H1 (cell line): ENCODE measurements at places on chromosomes 4 and X.

- no peak for DNase-seq
Observed at GRCh38 chr4:89836031-89836745, 773 bp downstream of the SNCA start.

GRCh38 chrX:100905620-100906019 is 23.1 kb downstream of the XKRX start:
- no peak for DNase-seq

- DNase-seq: no peak
Observed at GRCh38 chr4:179797738-179798137, 2355.5 kb upstream of the AGA start.

DNA sequence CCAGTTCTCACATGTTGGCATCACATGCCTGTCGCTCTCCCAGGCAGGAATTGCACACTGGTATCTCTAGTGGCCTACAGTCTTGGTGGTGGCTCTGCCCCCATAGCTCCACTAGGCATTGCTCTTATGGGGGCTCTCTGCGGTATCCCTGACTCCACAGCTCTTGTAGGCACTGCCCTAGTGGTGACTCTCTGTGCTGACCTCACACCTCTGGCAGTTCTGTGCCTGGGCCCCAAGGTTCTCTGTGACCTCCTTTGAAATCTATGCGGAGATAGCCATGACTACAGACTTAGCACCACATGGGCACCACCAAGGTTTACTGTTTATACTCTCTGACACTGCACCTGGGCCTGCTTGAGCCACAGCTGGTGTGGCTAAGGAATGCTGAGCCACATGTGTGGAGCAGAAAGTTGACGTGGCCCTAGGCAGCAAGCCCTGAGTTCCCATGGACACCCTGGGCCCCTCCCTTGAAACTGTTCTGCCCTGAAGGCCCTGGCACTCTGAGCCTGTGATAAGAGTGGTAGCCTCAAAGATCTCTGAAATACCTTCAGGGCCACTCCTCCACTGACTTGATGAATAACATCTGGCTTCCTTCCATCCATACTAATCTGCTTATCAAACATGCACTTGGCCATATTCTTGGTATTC is 8.0 kb downstream of the SLC9B1 start:
- DNase-seq: no peak

GRCh38 chr4:115944146-115944905 is 830.9 kb upstream of the NDST4 start:
- no peak for DNase-seq

GRCh38 chr4:172155838-172156345 is 342.7 kb downstream of the GALNTL6 start:
- no peak for DNase-seq

DNA sequence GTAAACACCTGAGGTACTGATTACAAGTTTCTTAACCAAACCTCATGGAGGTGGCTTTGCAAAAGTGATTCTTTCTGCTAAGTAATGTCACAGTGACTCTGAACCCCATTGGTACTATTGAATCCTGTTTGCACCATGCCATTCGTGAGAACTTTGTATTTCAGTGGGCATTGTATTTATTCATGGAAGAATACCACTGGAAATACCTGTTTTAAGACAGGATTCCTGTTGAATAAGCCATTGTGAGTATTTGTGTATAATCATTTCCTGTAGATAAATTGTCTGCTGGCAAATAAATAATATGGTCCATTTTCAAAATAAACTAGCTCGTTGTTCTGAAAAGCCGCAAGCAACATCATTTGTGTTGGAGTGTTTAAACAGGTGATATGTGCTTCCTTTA is 136.4 kb upstream of the GUCY1A1 start:
- no peak for DNase-seq

- peak; percentile 59 for DNase-seq
Observed at GRCh38 chrX:119067023-119067739, 5.6 kb upstream of the CT47C1 start.

DNA sequence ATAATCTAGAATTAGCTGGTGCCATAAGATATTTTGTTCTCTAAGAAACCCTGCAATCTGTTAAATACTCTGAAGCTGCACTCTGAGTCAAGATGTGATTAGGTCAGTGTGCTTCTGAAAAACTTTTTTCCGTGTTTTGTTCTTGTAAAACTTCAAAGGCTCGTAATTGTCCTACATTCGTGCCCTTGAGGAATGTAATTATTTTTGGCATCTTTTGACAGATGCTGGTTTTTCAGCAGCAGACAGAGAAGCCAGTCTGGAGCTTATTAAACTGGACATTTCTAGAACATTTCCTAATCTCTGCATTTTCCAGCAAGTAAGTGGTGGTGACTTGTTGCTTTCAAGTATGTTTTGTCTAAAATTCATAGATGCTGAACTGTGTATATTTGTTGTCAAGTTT is 36.8 kb upstream of the TADA2B start:
- DNase-seq: no peak

DNA sequence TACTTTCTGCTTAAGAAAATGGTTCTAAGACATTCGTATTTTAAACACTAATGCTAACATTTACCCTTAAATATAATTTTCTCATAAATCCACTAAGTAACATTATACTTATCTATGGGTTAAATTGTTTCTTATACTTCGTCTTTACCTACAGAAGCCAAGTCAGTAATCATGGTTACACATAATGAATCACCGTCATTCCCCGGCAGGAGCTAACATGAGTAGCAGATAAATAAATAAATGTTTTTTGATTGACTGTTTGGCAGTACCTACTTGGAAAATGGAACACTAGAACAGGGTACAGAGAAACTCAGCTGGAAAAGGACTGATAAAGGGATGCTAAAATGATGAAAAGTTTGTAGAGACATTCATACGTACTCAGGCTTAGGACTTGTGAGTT is 430.4 kb downstream of the ACTRT1 start:
- no peak for DNase-seq

GRCh38 chr4:42464550-42465094 is 67.3 kb downstream of the SHISA3 start:
- no peak for DNase-seq

DNA sequence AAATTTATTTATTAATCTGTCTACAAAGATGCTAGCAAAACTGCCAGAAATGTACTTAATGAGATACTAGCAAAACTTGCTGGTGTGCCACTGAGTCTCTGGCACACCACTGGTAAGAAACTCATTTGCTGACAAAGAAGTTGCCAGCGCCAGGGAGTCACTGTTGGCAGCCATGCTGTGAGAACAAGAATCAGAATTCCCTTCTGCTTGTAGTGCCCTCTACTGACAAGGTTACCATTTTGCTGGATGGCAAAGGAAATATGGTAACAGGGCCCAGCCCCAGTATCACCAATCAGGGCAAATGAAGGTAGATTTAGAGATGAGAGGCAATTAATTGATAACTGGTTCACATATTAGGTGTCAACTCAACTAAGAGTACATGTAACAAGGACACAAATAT is 750.1 kb upstream of the ADGRL3 start:
- no peak for DNase-seq

DNA sequence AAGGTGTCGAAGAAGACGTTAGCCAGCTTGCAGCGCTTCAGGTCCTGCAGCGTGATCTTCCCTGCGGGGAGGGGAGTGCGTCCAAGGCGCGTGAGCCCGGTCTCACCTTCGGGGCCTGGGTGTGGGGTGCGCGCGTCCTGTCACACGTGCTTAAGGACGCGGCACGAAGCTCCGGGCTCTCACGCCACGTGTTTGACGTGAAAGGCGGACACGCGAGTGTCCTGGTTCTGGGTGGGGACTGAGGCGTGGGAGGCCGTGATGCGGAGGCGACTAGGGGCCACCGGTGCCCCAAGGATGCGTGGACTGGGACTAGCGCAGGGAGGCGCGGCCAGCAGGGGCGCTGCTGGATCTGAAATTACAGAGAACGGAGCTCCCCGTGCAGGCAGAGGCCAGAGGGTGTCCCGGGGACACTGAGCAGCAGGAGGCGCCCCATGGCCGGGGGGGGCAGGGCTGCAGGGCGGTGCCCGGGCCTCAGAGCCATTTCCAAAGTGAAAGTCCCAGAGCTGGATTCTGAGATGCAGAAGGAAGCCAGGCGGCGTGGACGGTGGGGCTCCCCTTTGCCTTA is 20.3 kb upstream of the GTPBP6 start:
- no peak for DNase-seq

GRCh38 chrX:150268839-150269355 is 94.2 kb upstream of the MAMLD1 start:
- no peak for DNase-seq

GRCh38 chr4:84597450-84597849 is 14.5 kb downstream of the CDS1 start:
- DNase-seq: no peak

DNA sequence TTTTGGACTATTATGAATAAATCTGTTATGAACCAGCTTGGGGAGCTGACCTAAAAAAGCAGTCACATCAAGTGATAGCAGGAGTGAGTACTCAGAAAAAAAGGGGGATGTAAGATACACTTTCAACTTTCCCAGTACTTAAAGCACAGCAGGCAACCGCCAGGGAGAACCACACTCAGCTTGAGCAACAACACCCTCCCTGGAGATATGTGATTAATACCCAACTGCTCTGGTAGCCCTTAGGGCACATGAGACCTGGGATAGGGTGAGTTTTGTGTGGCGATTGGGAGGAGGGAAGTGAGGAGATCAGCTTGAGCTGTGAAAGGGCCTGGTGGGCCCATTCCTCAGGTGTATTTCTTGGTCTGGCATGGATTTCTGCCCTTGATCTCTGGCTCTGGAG is 220.3 kb upstream of the SFRP2 start:
- no peak for DNase-seq

DNA sequence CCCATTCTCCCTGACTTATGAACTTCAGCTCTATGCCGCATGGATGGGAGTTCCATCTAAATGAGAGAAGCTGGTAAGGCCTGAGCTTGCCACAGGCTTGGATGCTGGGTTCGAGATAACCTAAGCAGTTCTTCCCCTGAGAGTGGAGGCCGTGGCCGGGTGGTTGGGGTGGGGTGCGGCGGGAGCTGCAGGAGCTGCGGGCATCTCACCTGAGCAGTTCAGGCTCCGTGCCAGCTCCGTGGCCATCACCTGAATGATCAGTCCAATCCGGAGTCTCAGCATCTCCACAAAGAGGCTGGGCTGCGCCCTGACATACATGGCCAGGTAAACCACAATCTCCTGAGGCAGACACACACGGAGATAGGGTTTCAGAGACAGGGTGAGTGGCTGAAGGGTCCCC is 77.6 kb downstream of the PHKA2 start:
- no peak for DNase-seq
